Suppressor macrophage treated with lipopolysaccharide for 1 hour (primary cell): ENCODE measurements at places on chromosomes 5 and 9.

- DNase-seq, result no peak
These were observed 87.0 kb downstream of the SMIM23 start for GRCh38 chr5:171872666-171873065.

GRCh38 chr9:113837334-113837733, 38.8 kb upstream of the ZNF618 start:
- DNase-seq, result no peak

DNA sequence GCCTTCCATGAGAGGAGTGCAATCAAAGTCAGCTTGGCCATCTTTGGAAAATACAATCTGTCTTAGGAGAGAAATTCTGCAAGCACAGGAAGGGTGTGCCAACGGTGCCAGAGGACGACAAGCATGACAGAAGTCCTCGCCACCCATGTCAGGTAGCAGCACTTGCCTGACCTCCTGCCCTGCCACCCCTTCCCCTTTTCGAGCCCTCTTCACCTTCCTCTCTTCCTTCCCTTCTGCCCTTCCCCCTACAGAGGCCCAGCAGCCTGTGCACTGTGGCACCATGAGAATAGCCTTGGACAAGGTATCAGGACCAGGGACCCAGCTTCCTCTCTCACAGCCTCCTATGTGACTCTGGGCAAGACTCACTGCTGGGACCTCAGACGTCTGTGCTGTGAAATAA, 5.3 kb upstream of the UBE2QL1 start:
- DNase-seq, result no peak

GRCh38 chr5:73382401-73382740, 66.2 kb downstream of the FOXD1 start:
- no peak for DNase-seq

DNA sequence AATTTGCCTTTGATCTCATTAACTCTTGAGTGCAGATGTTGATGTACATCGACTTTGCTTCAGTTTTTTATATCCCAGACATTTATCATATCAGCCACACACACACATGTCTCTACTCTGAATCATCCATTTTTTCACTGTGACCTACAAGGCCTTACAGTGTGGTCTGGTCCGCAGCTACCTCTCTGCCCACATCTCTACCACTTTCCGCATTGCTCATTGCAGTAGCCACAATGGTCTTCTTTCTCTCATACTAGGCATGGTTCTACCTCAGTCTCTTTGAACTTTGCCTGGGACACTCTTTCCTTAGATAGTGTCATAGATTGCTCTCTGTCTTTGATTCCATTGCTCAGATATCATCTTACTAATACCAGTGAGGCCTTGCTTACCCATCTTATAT, 87.9 kb upstream of the FSD1L start:
- no peak for DNase-seq

DNA sequence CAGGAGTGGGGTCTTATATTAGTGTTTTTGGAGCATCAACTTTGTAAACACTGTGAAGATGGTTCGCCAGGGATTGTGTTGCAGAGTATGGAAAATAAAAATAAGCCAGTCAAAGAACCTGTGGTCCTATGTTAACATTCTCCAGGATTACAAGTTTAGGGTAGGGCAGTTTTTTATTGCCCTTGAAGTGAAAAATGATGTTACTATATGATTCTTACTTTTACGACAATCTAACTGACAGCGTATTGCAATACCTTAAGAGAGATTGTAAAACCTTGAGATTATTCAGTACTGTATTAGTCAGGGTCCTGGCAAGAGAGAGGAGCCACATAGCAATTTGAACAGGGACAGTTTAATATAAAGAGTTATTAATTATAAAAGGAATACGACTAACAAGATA, 144.7 kb upstream of the ZNF608 start:
- no peak for DNase-seq

DNA sequence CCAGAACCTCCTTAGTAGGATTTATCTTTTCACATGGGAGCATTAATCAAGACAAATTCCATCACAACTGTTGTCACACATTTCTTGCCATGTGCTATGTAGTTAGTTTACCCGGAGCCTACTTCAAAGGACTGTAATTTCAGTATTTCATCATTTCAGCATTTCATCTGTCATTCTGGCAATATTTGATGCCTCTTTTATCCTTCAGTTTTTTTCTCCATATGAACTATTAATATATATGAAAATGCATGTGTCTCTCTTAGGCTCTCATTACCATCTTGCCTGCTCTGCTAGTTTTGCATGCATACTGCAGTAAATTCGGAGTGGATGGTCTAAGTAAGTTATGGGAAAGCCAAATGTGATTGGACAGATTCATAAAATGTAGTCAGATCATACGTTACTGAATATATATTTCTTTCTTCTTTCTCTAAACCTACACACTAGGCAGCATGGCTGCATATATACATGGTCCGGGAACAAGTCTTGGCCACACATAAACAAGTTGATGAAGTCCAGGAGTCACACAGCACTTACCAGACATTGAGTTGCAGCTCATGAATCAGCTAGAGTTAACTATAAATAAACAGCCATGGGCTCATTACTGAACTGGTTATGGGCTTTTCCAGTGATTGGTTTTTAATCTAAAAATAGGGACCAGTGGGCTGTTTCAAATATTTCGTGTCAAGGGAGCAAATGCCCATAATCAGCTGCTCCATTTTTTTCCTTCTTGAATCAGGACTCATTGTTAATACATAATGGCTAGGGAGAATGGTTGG, 46.6 kb downstream of the SPATA31D1 start:
- DNase-seq, result no peak

DNA sequence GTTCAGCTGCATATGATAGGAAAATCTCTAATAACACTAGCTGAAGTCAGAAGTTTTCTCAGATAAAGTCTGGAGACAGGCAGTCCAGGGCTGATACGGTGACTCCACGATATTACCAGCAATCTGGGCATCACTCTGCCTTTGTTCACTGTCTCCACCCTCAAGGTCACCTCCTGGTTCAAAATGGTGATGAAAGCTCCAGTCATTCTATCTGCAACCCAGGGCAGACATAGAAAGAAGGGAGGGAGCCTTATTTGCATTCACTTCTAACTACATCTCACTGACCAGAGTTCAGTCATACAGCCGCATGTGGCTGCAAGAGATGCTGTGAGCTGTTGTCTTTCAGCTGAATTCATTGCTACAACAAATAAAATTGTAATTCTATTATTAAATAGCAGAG, 22.4 kb upstream of the GPR151 start:
- no peak for DNase-seq

GRCh38 chr5:58453306-58453705, 6.6 kb downstream of the PLK2 start:
- no peak for DNase-seq

DNA sequence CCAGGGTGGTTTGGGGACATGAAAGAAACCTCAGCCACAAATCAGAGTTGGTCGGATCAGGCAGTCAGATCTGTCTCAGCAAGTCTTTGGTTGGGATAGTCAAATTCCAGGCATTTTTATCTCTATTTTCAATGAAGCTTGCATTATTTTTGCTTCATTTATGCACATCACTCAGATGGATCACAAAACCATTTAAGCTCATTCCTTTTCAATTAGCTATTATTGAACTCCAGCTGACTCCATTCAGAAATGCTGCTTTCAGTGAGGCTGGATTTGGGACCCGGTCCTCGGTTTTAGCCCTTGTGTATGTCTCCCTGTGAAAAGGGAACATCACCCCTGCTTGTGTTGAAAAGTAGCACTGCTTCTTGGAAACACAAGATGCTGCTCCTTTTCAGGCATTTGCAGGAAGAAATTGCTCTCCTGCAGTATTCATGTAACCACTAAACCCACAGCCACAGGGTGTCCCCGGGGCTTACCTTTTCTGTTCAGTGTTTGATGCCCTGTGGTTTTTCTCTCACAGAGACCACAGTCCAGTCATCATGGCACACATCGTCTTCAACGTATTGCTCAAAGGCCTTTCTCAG, 232.9 kb downstream of the NFIB start:
- DNase-seq, result no peak

- DNase-seq, result no peak
These were observed 83.8 kb upstream of the FCN1 start for GRCh38 chr9:135001526-135001925.

DNA sequence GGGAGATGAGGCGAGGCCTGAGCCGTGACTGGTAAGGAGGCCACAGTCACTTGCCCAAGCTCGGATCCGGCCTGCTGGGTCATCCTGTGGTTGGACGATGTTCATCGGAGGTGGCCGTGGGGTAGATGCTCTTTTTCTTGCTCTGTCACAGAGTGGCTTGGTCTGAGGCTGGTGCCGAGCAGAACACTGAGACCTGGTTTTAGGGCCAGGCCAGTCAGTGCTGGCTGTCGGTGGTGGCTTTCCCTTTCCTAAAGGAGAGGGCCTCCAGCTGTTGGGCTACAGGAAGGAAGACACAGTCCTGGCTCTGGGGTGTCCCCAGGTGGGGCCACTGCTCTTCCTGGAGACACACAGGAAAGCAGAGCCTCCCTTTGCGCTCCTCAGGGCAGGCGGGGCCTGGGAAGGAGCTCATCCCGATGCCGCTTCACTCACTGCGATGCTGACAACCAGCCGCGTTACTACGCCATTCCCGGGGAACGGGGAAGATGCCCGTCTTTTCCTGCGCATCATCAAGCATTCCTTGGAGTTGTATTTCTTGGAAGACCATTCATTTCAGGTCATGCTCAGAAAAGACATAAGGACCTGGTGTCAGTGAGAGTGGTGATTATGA, 254.8 kb upstream of the IRX4 start:
- no peak for DNase-seq

- DNase-seq, result no peak
These were observed 943.1 kb upstream of the WWC1 start for GRCh38 chr5:167348251-167348926.

- DNase-seq, result no peak
These were observed 172.9 kb downstream of the GLIS3 start for GRCh38 chr9:4126996-4127395.

DNA sequence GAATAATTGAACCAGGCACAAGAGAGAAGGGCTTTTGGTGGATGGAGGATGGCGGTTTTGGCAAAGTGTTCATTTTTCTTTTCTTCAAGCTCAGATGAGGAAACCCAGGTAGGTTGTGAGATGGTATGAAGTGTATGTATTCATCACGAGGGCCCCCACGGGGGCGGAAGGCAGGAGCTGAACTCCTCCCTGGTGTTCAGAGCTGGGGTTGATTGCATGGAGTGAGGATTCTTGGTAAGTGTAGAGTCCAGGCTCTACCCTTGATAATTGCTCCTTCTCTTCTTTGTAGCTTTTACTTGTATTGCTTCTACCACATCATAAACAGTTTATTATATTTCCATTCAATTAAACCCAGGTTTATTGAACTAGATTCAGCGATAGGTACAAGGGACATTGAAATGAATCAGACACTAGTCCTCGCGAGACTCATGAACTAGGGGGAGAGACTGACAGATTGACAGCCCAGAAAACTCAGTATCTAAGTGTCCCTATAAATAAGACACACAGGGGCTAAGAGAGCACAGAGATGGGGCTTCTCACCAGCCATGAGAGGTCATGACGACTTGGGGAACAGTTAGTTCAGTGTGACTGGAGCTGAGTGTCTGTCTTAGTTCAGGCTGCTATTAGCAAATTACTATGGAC, 116.7 kb upstream of the KLF4 start:
- no peak for DNase-seq
